ENCODE measurements at places on chromosomes 2 and 18. TPM values are rescaled to one million over a fixed set of nuclear protein-coding genes. Genes with fewer than 3 reads are reported as not detected.

GRCh38 chr18:24809173-24809950 lies 348.9 kb downstream of the HRH4 start:
- DNase-seq: no peak

DNA sequence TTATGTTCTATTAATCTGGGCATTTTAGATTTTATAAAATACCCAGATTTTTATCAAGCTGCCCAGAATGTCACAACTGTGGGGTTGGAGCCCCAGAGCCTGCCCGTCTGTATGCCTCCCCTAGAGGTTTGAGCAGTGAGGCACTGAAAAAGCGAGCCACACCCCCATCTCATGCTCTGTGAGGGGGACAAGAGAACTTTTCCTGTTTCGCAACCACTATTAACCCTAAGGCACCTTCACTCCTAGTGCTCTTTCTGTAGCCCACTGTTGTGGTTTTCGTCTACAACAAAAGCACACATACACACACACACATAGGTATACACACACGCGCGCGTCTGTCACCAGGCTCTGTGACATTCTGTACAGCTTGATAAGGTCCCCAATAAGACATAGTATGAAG lies 38.0 kb downstream of the DCDC2C start:
- DNase-seq: no peak

GRCh38 chr2:196245378-196246140 lies 74.2 kb upstream of the STK17B start:
- no peak for DNase-seq

- DNase-seq: no peak
These were observed 130.6 kb downstream of the LNPK start for GRCh38 chr2:175871331-175872004.

DNA sequence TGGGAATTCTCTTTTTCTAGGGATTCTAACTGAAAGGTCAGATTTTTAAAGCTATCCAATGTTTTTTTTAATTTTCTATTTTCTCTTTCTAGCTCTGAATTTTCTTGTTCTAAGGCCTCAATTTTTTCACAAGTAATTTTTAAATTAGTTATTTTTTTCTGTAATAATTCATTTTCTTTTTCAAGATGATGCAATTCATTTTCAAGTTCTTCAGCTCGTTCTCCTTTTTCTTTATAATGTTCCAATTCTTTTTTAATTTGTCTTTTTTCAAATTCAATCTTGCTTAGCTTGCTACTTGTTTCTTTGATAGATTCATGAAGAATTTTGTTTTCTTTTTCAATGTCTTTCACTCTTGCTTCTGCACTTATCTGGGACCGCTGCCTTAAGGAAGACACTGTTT lies 65.7 kb upstream of the MTIF2 start:
- no peak for DNase-seq

DNA sequence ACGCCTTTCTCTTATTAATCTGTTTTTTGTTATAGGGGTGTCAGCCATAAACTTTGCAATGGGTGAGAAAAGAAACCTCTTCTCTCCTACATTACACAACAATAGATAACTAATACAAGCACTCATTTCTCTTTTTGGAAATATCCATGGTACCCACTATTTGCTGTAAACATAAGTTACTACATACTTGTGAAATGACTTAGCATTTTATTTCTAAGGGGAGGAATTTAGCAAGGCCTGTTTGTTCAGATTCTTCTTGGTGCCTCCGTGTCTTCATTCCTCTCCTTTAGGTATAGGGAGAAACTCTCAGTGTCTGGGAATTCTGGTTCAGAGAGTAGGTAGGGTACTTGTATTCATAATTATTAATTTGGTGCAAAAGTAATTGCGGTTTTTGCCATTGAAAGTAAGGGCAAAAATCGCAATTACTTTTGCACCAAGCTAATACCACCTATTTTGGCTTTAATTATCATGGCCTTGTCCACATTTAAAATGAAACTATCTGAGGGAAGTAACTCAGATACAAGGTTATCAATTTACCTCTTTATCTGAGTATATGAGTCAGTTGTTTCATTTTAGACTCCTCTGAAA lies 134.8 kb downstream of the MREG start:
- no peak for DNase-seq

Gene ACMSD
- not detected for total RNA-seq

Gene ITGA4
- 178 TPM for total RNA-seq
